ENCODE measurements at places on chromosomes 1 and 21.

DNA sequence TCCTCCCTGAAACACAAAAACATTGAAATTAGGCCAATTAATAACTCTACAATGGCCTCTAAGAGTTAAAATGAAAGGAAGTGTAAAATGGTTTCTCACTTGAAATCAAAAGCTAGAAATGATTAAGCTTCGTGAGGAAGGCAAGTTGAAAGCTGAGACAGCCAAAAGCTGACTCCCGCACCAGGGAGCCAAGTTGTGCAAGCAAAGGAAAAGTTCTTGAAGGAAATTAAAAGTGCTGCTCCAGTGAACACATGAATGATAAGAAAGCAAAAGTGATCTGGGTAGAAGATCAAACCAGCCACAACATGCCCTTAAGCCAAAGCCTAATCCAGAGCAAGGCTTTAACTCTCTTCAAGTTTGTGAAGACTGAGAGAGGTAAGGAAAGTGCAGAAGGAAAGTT is 22.8 kb downstream of the CYYR1 start:
- DNase-seq, result no peak

- DNase-seq, result no peak
Observed at GRCh38 chr1:2372551-2373490, 18.5 kb downstream of the MORN1 start.

GRCh38 chr1:28579401-28579800 is 12.7 kb upstream of the RAB42 start:
- DNase-seq, result no peak

- DNase-seq, result no peak
Observed at GRCh38 chr1:177472567-177472966, 301.8 kb downstream of the BRINP2 start.

- DNase-seq, result no peak
Observed at GRCh38 chr1:223748405-223748772, 36.0 kb downstream of the CAPN2 start.

DNA sequence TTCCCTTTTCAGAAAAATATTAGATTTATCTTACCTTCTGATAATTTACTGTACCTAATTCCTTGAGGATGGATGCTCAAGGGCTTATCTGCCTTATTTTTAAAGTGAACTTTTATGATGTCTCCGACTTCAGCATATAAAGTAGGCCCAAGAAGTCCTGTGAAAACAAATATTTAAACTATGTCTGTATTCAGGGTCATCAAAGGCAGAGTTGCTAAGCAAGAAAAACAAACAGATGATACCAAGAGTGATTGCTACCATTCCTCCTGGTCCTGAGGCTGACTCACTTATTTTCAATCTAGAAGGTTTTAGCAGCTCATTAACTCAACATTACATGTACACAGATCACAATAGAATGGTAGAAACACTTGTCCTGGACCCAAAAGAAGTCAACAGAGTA is 14.1 kb downstream of the F5 start:
- DNase-seq, result no peak

DNA sequence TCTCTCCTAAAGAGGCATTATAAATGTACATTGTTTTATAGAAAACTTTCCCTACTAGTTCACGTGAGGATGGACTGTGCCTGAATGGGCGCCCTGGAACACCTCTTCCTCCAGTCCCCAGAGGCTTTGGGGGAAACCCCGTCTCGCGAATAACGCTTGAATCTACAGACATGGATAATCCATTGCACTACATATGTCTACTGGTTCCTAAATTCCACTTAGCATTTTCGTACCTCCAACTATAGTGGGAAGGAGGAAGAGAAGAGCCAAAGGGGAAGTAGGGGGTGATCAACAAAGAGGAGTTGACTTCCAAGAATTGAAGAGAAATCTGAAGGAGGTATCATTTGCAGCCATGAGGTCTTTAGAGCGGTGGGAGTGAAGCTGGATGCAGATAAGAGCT is 11.1 kb downstream of the BARHL2 start:
- DNase-seq, result no peak

- DNase-seq, result peak; percentile 69
Observed at GRCh38 chr21:45128613-45129188, 54.3 kb downstream of the ADARB1 start.

DNA sequence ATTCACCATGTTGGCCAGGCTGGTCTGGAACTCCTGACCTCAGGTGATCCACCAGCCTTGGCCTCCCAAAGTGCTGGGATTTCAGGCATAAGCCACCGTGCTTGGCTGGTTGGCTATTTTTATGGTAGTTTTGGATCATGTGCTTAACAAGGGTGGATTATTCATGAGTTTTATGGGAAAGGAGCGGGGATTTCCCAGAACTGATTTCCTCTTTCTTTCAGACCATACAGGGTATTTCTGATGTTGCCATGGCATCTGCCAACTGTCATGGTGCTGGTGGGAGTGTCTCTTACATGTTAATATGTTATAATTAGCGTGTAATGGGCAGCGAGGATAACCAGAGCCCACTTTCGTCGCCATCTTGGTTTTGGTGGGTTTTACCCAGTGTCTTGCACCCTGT is 3.2 kb downstream of the TRPM2 start:
- DNase-seq, result no peak

- DNase-seq, result no peak
Observed at GRCh38 chr1:56527548-56528302, 51.6 kb downstream of the PLPP3 start.

DNA sequence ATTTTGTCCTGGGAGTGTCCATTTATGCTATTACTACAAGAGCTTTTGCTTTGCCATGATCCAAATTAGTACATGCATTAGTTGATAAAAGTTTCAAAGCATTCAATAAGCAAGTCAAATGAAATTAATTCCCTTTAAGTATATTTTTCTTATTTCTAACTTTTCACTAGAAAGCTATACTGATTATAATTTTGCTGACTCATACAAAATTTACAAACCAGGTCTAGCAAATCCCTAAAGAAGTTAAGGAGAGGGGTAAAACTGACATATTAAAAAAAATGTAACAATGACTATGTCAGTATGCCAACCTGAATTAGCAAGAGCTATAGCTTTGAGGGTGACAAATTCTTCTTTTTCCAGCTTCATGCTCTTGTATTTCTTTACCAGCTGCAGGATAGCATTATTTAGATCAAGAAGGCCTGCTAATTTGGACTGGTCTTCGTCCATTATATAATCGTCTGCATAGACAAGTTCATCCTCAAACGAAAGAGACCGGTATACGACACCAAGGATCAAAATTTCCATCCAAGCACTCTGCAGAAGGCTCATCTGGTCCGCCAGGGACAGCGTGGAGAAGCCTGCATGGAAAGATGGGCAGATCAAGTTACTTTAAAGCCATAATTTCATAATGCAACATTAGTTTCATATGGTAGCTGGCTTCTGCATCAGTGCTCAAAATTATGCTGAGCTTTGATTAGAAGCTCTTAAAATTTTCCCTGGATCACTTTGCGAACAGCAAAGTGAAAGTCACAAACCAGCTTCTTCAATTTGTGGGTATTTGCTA is 95.8 kb upstream of the USH2A start:
- no peak for DNase-seq

GRCh38 chr1:6998267-6998666 is 213.0 kb downstream of the CAMTA1 start:
- DNase-seq, result no peak

DNA sequence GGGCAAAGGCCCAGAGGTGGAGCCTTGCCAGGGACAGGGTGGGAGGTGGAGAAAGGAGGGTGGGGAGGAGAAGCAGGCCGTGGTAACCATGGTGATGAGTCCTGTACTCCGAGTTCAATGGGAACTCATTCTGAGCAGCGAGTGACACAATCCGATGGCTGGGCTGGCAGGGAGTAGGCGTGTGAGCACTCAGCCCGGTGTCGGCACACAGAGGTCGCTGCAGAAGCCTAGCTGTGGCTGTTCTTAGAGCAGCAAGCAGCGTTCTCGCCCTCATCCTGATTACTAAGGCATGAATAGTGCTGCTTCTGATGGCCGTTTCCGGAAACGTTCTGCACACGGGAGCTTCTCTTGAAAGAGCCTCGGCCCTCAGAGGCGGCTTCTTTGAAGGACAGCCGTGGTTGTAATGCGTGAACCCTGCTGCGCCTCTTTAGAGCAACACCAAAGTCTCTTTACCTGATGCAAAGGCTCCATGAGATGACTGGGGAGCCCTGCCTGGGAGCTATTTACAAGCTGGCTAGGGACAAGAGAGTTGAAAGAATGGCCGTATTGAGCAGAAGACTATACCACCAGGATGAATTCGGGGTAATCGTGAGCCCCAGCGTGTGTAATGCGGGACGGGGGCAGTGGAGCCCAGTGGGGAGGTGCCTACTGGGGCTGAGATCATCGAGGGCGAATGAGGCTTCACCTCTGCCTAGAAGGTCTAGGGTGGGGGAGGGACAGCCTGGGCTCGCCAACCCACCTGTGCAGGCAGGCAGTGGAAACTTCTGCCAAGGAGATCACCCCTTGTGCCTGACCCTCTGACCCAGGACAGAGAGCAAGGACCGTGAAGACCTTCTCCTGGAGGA is 72.8 kb upstream of the PAX7 start:
- peak; percentile 2 for DNase-seq

- DNase-seq, result no peak
Observed at GRCh38 chr1:245983294-245983967, 523.6 kb downstream of the SMYD3 start.

GRCh38 chr1:226117330-226117729 is 54.8 kb downstream of the H3-3A start:
- no peak for DNase-seq

GRCh38 chr1:106232128-106232527 is 824.3 kb upstream of the PRMT6 start:
- DNase-seq, result no peak

DNA sequence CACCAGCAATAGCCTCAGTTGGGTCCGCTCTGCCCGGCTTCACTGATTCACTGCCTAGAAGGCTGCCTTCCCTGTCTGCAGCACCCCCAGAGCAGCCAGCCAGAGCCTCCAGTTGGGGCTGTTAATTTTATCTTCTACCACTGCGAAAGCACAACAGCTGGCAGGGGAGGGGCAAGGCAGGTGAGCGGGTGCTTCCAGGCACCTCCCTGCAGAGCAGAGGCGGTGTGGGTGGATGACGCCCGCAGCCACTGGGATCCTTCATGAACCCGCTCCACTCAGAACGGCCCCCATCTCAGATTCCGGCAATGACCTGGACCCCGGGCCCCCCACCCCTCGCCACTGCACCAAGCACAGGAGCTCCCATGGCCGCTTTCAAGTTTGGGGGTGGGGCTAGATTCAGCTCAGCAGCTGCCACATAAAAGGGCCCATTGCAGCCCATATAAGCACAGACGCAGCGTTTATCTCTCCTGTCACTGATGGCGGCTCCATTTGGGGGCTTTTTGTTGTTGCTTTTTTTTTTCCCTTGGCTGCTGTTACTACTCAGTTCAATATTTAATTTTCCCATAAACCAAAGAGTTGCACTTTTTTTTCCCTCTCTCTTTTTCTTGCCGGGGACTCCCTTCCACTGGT is 128.0 kb upstream of the KLHDC7A start:
- DNase-seq, result no peak

DNA sequence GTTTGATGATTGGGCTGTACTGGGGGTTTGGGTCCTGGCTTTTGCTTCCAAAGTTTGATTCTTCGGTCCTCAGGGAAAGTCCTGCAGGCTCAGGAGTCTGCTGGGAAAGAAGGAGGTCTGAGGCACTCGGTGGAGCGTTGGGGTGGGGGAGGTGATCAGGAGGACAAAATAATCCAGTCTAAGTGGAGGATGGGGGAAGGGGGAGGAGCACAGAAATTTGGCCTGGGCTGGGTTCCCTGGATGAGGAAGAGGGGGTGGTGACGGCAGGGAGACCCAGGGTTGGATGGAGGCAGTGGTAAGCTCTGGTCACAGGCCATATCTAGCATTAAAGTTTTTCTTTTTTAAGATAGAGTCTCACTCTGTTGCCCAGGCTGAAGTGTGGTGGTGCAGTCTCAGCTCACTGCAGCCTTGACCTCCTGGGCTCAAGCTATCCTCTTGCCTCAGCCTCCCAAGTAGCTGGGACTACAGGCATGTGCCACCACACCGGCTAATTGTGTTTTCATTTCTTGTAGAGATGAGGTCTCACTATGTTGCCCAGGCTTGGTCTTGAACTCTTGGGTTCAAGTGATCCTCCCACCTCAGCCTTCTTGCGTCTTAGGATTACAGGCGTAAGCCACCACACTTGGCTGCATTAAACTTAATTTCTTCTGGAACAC is 6.8 kb downstream of the SH2D2A start:
- DNase-seq, result no peak

GRCh38 chr1:227922501-227923352 is 25.0 kb downstream of the WNT9A start:
- no peak for DNase-seq

- no peak for DNase-seq
Observed at GRCh38 chr1:42965378-42965777, 6.7 kb upstream of the SLC2A1 start.

- DNase-seq, result no peak
Observed at GRCh38 chr1:117814856-117815797, 114.3 kb downstream of the GDAP2 start.

- DNase-seq, result no peak
Observed at GRCh38 chr1:111489604-111490003, 13.8 kb downstream of the ADORA3 start.

GRCh38 chr1:6473156-6473555 is 7.2 kb upstream of the TNFRSF25 start:
- no peak for DNase-seq

DNA sequence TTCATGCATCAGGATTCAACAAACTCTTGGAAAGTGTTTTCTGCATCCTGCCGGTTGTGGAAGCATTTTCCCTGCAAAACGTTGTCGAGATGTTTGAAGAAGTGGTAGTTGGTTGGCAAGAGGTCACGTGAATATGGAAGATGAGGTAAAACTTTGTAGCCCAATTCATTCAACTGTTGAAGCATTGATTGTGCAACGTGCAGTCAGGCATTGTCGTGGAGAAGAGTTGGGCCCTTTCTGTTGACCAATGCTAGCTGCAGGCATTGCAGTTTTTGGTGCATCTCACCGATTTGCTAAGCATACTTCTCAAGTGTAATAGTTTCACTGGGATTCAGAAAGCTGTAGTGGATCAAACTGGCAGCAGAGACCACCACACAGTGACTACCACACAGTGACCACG is 57.0 kb upstream of the PRDM2 start:
- DNase-seq, result no peak

GRCh38 chr1:24317956-24318614 is 1.1 kb upstream of the GRHL3 start:
- no peak for DNase-seq

DNA sequence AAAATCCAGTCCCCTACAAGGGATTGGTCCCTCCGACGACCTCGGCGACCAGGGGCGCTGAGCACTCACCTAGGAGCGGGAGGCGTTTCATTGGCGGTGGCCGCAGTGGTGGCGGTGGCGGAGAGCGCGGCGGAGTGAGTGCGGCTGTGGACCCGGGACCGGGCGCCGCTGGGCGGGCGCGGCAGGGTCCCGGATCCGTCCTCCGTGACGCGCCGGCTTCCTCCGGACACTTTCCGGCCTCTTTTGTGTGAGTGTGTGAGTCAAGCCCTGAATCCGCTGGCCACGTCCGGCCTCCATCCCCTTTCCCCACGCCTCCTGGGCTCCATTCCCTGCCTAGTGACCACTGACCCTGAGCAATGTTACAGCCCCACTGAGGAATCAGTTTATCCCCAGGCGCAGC is at the start of gene ADGRL4:
Gene ADGRL4 (minus strand): TSS at position 167 of the 400 bp plus-strand sequence. CDS start 76 bp downstream, at position 91.
- DNase-seq, result no peak

- DNase-seq, result no peak
Observed at GRCh38 chr1:201593200-201593921, 54.4 kb downstream of the NAV1 start.

GRCh38 chr1:85502625-85503083 is 37.7 kb upstream of the DDAH1 start:
- DNase-seq, result no peak

GRCh38 chr1:193104502-193104906 is 710 bp downstream of the GLRX2 start:
- peak; percentile 14 for DNase-seq
